ENCODE measurements at places on chromosomes 16 and 17.

GRCh38 chr17:39621523-39622379, 5.0 kb upstream of the PPP1R1B start:
- peak; percentile 84 for DNase-seq

DNA sequence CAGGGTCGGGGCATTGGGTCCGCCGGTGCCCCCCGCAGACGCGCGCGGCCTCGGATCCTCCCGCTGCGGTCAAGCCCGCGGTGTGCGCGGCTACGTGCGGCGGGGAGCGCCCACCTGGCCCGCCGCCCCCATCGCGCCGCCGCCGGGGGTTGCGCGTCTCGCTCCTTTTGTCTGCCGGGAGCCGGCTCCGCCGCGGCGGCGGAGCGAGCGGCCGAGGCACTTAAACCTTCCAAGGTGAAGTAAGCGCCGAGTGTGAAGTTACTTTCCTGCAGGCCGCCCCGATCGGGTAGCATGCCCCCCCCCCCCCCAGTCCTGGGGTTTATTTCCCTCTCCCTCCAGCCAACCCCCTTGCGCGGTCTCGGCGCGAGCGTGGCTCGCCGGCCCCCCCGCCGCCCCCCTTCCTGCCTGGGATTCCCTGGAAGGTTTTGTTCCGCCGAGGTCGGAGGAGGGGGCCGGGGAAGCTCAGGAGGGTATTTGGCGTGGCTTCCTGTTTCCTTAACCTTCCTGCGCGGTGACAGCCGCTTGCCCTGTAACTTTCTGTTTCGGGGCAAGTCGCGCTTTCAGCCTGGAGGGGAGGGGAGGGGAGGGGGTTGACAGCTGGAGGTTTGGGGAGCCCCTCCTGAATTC, 56.6 kb upstream of the GSE1 start:
- peak; percentile 35 for DNase-seq

DNA sequence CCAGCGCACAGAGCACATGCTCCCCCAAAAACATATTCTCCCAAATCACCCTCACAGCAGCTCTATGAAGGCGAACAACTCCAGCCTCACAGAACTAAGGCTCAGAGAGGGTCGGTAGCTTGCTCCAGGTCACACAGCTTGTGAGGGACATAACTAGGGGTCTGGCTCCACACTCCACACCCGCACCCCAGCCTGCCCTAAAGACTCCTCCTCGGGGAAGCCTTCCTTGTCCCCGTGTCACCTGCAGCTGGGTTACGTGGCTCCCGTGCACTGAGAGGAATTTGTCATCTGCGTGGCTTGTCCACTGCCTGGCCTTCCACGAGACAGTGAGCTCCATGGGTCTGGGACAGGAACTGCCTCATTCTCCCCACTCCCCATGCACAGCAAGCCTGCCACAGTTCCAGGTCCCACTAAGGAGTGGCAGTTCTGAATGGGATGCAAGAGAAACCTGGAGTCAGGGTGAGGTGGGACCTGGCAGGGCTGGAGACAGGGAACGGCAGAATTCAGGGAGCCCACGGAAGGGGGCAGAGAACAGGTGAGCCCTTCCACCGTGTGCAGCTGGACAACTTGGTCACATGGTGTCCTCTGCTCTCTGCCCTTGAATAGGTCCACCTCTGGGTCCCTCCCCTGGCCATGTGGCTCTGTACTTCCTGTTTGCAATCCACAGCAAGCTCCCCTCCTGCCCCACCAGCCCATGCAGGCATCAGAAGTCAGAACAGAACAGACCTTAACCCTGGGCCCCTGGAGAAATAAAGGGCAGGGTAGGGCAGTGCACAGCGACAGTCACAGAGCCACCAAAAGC, 27.4 kb downstream of the TNFRSF13B start:
- DNase-seq = no peak

DNA sequence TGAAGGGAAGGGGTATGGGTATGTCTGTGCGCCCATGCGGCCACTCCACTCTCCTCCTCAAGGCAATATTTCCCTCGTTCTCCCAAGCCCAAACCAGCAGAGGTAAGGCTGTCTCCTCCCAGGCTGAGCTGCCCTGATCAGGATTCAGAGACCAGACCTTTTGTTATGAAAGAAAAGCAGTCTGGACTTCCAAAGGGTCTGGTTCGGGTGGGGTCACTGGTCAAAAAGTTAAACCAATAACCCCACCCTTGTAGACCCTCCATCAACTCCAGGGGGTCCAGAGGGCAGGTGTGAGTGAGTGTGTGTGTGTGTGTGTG, 5.7 kb upstream of the DLX4 start:
- no peak for DNase-seq

DNA sequence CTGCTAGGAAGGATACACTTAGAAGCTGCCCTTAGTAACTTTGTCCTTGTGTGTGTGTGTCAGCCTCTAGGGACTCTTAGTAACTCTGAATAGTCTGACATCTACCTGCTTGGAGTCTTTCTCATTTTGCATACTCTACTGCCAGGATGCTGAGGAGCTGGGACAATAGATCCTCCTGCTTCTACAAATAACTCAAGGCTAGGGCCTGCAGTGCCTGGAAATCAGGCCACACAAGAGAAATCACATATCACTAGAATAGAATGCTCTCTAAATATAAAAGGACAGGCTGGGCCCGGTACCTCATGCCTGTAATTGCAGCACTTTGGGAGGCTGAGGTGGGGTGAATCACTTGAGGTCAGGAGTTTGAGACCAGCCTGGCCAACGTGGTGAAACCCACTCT, 38.5 kb upstream of the SLC25A19 start:
- no peak for DNase-seq

GRCh38 chr17:60142872-60143499, 6.8 kb upstream of the CA4 start:
- peak; percentile 86 for DNase-seq

Measured in bone marrow (tissue), 2 donors.